Stimulated activated CD4-positive, alpha-beta T cell treated with anti-CD3 and anti-CD28 coated beads, Interleukin-15, amount 100 ng/mL, for 1 hour (primary cell): ENCODE measurements at places on chromosomes 2 and 18.

- DNase-seq, result no peak
Observed at GRCh38 chr18:50138181-50139064, 56.5 kb downstream of the MYO5B start.

- no peak for DNase-seq
Observed at GRCh38 chr2:127032621-127033020, 74.3 kb downstream of the BIN1 start.

GRCh38 chr2:234324116-234324515 lies 172.8 kb downstream of the ARL4C start:
- DNase-seq, result no peak

DNA sequence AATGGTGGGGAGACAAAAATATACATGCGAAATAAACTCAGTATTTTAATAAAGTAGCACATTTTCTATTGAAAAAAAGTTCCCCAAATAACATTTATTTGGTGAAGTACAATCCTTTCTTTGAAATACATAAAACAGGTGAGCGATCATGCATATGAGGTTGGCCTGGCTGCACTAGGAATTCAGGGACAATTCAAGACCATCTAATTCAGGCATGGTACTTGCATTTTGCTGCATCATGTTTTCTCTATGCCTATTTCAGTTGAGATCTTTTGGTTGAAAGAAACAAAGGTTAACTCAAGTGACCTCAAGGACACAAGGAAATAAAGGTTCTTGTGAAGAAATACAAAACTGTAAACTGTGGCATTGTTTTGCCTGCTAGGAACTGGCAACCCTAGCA lies 19.8 kb upstream of the TAF4B start:
- DNase-seq, result no peak

- DNase-seq, result no peak
Observed at GRCh38 chr2:221371347-221371746, 200.8 kb downstream of the EPHA4 start.
